Activated CD4-positive, alpha-beta T cell treated with anti-CD3 and anti-CD28 coated beads, Interleukin-2, Interleukin-4, amounts not matched to agents 100 ng/mL and 50 ng/mL, durations not matched to agents 16 hours and 8 hours (primary cell): ENCODE measurements at places on chromosomes 11 and 22.

DNA sequence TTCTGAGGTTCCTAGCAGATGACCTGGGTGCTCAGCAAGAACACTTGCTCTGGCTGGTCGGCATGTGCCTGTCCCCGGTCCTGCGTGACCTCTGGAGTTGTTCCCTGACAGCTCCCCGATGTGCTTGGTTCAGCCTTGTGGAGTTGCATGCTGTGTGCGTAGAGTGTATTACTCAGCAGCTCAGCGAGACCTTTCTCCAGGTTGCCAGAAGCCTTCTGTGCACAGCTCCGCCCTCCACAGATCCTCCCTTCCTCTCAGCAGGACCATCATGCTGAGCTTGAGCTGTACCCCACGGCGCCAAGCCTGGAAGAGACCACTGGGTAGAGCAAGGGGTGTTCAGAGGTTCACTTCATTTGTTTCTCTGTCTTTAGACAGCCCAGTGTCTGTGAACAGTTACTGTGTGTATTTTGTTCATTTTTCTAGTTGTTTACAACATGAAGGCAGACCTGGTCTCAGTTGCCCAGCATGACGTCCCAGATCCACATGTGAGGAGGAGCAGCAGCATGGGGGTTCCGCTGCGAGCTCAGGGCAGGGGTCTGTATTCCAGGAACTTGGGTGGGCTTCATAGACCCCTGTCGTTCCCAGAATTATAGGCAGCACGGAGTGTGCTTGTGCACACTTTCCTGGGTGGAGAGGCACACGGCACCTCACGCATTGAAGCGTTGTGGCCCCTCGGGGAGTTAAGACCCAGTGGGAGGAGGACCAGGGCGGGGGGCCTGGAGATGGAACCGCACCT lies 148.6 kb downstream of the IGLL1 start:
- no peak for DNase-seq

DNA sequence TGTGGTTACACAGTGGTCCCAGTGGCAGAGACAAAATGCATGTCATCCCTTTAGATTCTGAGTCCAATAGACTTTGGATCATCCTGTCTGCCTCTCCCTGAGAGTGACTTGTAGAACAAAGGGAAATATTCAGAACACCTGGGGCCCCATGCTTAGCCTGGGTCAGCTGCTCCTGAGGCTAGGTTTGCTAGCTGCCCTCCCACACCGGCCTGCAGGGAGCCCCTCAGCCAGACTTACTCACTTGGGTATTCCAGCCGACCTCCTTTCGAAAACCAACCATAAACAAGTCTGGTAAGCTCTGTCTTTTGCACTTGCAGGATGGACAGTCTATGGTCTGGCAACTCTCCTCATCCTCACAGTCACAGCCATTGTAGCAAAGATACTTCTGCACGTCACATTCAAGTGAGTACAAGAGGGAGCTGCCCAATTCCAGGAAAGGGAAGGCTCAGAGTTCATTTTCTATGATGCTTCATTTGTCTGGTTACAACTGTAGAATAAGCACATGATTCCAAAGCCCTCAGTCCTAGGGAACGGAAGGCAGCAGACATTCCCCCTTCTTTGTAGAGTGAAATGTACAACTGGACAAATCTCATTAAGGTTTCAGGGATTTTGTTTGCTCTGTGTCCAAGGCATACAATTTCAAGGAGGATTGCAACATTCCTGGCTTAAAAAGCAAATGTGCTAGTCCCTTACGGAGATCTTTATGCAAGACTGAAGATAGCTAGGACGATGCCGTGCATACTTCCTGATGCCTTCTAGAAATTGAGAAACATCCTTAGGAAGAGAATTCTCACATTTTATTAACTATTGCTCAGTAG lies 65.5 kb upstream of the EMID1 start:
- DNase-seq, result no peak

DNA sequence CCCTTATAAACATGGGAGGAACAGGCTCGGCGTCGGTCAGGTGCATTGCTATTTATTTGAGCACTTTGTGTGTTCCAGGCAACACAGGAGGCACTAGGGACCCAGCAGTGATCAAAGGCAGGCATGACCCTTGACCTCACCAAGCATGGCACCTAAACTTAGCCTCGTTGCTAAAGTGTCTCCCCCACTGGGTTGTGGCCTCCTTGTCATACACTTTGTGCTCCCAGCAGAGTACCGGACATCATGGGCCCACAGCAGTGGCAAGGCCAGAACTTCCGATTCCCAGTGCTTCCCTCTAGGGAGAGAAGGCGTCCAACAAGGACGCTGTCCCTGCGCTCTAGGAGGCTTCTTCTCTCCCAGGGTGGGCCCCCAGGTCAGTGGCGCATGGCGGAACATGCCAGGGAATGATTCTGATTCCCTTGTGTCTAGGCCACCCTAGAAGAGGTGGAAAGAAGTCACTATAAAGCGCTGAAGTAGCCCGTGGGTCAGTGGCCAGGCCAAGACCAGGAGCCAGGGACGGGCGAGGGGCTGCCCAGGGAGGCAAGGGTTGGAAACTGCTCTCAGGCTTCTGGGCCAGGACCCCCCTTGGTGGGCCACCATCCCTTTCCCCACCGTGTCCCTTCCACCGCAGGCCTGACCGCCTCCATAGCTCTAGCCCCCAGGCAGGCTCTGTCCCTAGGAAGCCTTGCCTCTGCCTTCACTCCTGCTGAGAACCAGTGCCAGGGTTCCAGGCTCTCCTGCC lies 19.7 kb downstream of the TOM1 start:
- DNase-seq, result no peak

- no peak for DNase-seq
Measured at GRCh38 chr11:95432714-95433503, 201.9 kb upstream of the SESN3 start.

DNA sequence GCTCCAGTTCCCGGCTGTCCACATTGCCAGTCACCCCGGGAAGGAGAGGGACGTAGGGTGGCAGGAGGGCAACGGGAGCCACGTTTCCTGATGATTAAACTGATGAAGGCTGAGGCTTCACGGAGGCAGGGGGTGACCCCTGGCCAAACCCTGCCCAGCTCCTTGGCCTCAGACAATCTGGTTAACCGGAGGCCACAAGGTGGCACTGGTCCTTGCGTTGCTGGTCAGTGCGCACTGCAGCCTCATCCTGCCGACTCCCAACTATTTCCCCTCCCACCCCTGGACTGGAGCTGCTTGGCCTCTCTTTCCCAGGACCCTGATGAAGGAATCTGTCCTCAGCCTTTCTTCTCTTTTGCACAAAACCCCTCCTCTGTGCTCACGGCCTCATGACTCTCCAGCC lies 75.3 kb downstream of the PDE2A start:
- no peak for DNase-seq

GRCh38 chr11:64498136-64498535 lies 92.9 kb upstream of the SLC22A12 start:
- no peak for DNase-seq

GRCh38 chr11:16434036-16434435 lies 77.7 kb upstream of the SOX6 start:
- no peak for DNase-seq

- DNase-seq, result no peak
Measured at GRCh38 chr11:12727563-12728211, 53.5 kb downstream of the TEAD1 start.

- no peak for DNase-seq
Measured at GRCh38 chr11:8732748-8733241, 50.2 kb downstream of the RPL27A start.
